ENCODE measurements at places on chromosomes 5 and 9. TPM values are rescaled to one million over a fixed set of nuclear protein-coding genes. Genes with fewer than 3 reads are reported as not detected.

The DOK3 gene
- 8.6 TPM for total RNA-seq

The SV2C gene
- total RNA-seq: not detected

The ITK gene
- total RNA-seq: 200 TPM

The TAS2R1 gene
- not detected for total RNA-seq

The EGR1 gene
- 48.0 TPM for total RNA-seq

The BASP1 gene
- 0.66 TPM for total RNA-seq

The PCDHGA3 gene
- not detected for total RNA-seq

The C9 gene
- not detected for total RNA-seq

The HTR1A gene
- total RNA-seq: not detected
